ENCODE measurements at places on chromosomes 16 and 17.

DNA sequence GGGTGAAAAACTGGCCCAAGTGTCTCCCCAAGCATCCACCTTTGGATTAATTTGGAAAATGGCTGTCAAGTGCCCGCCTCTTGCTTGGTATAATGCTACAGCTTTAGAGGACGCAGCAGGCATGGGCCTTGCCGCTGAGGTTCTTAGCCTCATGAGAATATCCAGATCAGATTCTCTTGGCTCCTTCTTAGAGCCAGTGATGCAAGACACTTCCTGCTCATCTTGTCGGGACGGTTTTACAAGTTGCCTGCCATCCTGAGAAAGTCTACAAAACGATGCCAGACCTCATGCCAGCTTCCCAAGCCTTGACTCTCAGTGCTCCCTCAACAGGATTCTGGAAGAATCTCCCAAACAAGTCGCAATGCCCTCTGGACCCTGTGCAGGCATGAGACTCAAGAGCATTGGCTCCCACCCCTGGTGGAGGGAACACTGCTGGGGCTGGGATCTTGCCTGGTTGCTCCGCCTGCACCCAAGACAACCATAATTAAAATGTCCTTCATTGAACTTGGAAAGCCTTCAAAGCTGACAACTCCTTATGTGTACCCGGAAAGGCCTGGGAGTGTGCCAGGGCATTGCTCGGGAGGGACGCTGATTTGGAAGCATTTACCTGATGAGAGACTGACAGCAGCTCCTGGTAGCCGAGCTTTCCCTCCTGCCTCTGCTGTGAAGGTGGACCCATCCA, 25.8 kb upstream of the STH start:
- no peak for DNase-seq

GRCh38 chr16:87704754-87705353, 60.9 kb downstream of the KLHDC4 start:
- DNase-seq, result no peak

- peak; percentile 90 for DNase-seq
Observed at GRCh38 chr17:40317880-40318829, 9.2 kb downstream of the RARA start.

DNA sequence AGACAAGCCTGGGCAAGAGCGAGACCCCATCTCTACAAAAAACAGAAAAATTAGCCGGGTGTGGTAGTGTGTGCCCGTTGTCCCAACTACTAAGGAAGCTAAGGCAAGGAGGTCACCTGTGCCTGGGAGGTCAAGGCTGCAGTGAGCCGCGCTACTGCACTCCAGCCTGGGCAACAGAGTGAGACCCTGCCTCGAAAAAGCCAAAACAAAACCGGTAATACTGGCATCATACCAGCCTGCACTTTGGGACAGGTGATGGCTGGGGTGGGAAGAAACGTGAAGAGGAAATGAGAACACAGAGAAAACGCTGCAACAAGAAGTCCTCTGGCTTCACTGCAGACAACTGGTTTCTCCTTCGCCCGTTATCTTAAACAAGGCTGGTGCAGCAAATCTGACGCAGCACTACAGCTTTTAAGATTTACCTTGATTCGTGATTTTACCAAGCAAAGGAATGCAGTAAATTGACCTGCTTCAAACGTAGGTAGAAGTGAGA, 725 bp upstream of the CASC3 start:
- no peak for DNase-seq

DNA sequence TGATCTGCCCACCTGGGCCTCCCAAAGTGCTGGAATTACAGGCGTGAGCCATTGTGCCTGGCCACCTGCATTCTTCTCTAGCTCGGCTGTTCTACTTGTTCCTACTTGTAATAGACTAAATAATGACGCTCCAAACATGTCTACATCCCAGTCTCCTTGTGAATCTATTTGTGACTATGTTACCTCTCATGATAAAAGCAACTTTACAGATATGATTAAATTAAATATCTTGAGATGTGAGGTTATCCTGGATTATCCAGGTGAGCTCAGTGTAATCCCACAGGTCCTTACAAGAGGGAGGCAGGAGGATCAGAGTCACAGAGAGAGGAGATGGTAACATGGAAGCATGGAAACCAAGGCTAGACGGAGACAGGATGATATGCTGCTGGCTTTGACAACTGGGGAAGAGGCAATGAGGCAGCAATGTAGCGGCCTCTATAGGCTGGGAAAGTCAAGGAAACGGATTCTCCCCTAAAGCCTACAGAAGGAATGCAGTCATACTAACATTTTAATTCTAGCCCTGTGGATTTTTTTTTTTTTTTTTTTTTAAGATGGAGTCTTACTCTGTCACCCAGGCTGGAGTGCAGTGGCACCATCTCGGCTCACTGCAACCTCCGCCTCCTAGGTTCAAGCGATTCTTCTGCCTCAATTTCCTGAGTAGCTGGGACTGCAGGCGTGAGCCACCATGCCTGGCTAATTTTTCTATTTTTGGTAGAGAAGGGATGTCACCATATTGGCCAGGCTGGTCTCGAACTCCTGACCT, 5.0 kb upstream of the LASP1 start:
- peak; percentile 26 for DNase-seq

DNA sequence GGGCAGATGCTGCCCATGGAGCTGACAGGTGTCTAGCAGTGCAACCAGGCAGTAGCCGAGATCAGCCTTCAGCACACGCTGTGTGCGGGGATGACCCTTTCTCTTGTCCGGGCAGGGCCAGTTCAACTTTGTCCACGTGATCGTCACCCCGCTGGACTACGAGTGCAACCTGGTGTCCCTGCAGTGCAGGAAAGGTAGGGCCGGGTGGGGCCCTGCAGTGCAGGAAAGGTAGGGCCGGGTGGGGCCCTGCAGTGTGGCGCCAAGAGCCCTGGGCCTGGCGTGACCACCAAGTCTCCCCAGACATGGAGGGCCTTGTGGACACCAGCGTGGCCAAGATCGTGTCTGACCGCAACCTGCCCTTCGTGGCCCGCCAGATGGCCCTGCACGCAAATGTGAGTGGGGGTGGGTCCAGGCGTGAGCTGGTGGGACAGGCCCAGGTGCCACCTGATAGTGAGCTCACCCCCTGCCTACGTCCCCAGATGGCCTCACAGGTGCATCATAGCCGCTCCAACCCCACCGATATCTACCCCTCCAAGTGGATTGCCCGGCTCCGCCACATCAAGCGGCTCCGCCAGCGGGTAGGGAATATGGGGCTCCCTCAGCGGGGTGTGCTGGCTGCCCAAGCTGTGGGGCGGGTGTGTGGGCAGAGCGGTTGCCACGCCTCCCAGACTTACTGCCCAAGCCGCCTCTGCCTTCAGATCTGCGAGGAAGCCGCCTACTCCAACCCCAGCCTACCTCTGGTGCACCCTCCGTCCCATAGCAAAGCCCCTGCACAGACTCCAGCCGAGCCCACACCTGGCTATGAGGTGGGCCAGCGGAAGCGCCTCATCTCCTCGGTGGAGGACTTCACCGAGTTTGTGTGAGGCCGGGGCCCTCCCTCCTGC, 40.2 kb downstream of the TSC2 start:
- DNase-seq, result no peak

DNA sequence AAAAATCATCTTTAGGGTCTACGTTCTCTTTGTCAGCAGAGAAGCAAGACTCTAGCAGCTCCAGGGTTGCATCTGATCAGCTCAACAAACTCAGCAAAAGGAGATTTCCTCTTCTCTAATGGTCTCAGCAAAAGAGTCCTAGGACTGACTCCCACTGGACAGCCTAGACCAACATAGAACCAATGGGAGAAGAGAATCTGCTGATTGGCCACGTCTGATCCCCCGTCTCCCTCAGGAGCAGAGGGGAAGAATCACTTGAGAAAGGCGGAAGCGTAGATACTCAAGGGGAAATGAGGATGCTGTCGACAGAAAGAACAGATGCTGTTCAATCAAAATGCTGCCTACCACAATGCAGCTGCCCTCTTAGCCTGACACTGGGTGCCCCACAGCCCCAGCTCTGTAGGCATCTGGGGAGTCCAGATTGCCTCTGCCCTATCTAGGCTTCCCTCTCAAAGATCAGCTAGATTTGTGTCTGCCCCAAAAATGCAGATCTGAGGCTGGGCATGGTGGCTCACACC, 31.5 kb upstream of the EMP2 start:
- no peak for DNase-seq

- no peak for DNase-seq
Observed at GRCh38 chr17:58513267-58513964, 1.0 kb downstream of the MTMR4 start.

DNA sequence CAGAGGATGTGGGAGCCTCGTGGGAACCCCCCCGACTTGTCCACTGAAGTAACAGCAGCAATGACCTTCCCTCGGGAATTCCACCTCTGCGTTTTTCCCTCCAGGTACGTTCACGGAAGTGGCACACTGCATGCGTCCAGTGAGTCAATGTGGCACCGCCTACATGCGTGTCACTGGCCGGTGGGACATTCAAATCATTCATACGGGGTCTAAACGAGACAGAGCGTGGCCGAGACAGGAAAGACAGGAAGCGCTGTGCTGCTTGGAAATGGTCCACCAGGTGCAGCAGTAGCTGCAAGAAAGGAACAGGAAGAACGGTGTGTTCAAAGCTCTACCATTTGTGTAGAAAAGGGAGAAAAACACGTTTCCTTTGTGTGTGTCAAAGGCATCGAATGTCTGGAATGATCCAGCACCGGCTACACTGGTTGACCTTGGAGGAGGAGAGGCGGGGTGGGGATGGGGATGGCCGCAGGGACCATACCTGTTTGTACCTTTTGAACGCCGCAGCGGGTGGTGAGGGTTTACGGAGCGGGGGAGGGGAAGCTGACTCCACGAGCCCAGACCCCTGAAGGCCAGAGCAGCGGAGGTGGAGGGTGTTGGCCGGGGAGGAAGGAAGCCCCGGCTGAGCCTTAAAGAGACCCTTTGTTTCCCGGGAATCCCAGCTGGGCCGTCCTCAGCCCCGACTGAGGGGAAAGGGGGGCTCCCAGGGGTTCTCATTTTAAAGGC, 1.7 kb upstream of the PGAP6 start:
- DNase-seq, result no peak

DNA sequence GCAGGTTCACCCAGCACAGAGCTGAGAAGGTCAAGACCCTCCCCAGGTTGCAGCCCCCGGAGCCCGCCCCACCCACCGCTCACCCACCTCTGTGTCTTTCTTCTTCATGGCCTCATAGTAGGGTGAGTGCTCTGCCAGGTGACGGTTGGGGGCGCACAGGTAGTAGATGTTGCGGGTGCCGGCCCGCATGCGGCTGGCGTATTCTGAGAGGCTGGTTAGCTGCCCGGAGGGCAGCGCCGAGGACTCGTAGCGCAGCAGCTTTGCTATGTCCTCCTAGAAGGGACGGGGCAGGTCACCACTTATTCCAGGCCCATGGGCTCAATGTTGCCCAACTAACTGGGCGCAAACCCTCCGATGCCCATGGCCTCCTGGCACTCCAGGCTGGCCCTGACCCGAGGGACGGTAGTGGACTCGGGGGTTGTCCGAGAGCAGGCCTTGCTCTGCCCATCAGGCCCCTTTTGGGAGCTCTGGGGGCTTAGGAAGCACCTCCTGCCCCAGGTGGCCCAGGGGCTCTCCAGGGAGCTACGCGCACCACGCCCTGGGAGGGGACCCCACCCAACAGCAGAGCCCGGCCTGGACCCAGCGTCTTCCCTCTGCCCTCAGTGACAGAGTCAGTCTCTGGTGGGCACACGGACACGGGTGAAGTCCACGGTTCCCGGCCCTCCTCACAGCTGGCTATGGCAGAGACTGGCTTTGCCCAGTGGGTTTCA, 9.9 kb downstream of the DNASE1 start:
- no peak for DNase-seq

- no peak for DNase-seq
Observed at GRCh38 chr17:40936437-40936971, 942 bp downstream of the KRT23 start.

- DNase-seq, result no peak
Observed at GRCh38 chr17:53630638-53631037, 192.1 kb upstream of the KIF2B start.

DNA sequence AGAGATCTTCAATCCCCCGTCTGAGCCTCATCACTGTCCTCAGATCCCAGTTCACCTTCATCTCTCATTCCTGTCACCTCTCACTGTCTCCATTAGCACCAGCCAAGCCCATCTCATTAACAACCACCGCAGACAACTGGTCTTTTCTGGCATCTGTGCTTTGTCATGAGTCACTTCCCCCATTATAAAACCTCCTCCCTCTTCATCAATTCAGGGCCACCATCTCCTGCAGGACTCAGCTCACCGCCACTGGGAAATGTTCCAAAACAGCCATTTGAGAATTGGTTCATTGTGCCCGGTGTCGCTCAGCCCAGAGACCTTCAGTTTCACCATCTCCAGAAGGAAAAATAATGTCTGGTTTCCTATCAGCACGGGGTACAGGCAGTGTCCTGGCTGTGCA, 56.9 kb upstream of the TEKT3 start:
- peak; percentile 44 for DNase-seq

DNA sequence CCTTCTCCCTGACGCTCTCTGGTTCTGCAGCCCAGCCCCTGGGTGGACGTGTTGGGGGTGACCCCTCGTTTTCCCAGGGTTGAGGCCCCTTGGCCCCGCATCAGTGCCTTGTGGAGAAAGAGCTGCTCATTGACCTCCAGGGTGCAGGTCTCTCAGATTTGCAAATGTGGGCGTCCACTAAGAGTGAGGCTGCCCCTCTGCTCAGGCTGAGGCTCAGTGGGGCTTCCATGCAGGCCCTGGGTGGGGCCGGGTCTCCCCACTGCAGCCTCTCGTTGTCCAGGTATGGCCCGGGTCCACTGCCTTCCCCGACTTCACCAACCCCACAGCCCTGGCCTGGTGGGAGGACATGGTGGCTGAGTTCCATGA, 9.0 kb downstream of the GAA start:
- no peak for DNase-seq

GRCh38 chr16:67884-68789, 4.3 kb downstream of the RHBDF1 start:
- no peak for DNase-seq
